Renal pelvis (tissue), 12 donors: ENCODE measurements at places on chromosomes 3 and 15. TPM values are rescaled to one million over a fixed set of nuclear protein-coding genes. Genes with fewer than 3 reads are reported as not detected.

DNA sequence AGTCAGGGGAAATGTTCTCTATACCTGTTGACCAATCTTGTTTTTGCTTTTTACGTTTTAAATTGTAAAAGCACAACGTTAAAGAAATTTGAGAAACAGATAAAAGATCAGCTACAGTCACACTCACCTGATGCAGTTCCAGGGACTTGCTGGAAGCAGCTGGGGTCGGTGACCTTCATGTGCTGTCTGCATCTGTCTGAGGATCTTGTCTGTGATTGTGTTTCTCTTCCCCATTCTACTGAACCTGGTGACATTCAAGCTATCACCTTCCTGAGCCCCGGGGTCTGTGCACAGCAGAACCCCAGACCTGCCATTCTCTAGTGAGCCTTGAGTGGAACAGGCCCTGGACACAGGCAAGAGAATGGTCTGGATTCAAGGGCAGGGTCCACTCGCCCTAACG lies 66.4 kb upstream of the SIAH2 start:
- DNase-seq: no peak

SCAANT1 gene
- polyA plus RNA-seq: 2.3 TPM

GRCh38 chr3:52277071-52277964 lies 1.1 kb downstream of the WDR82 start:
- no peak for DNase-seq

GRCh38 chr3:174083706-174084105 lies 686.2 kb downstream of the NLGN1 start:
- DNase-seq: no peak

DNA sequence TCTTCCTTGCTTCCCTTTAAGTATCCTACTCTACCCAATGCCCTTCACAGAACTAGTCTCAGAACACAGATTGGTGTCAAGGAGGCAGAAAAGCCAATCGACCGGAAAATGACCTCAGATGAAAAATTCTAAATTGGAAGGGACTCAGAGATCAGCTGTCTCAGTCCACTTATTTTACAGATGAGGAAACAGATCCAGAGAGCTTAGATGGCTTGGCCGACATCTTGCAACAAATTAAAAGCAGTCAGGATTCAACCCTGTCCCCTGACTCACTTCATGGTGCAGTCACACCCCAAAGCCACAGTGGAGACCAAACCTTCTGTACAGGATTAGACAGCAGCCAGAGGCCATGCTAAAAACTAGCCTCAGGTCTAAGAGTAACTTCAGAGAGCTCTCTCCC lies 169.3 kb upstream of the BHLHE40 start:
- no peak for DNase-seq

DNA sequence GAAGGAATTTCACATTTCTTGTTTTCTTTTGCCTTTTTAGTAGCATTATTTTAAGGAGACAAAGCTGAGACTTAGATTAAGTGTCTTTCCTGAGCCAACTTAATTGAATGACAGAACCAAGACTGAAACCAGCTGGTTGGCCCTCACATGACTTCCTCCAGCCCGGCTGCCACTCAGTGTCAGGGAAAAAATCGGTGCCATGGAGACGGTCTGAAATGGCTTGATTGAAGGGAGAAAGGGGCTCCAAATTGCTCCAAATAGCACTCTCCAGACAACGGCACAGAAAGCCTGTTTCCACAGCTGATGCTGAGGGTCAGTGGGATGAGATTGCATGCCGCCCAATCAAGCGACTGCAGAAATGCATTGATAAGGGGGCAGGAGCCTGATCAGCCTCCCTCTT lies 475.2 kb upstream of the IL12A start:
- DNase-seq: no peak

DNA sequence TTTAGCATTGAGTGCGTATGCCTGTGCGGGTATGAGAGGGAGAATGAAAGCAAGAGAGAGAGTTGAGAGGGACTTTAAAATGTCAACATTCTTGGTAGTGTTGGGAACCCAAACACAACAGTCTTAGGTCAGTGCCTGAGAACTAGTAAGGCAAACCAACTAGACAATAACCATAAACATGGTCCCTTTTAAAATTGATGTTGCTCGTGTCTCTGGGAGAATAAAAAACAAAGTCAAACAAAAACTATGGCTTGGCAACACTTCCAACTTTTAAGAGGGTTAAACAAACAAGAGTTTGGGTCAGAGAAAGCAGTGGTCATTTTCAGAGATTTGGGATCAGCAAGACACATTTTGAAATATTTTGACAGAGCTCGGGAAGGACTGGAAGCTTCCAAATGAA lies 146.7 kb upstream of the THBS1 start:
- peak; percentile 77 for DNase-seq

- no peak for DNase-seq
These were observed 229.8 kb downstream of the LPP start for GRCh38 chr3:188383748-188384147.

MRAS gene
- 30.8 TPM for polyA plus RNA-seq

AMIGO3 gene
- 2.7 TPM for polyA plus RNA-seq

GRCh38 chr3:177597311-177598096 lies 400.2 kb upstream of the TBL1XR1 start:
- DNase-seq: peak; percentile 75

- DNase-seq: no peak
These were observed 84.4 kb downstream of the BTD start for GRCh38 chr3:15685927-15686326.

DNA sequence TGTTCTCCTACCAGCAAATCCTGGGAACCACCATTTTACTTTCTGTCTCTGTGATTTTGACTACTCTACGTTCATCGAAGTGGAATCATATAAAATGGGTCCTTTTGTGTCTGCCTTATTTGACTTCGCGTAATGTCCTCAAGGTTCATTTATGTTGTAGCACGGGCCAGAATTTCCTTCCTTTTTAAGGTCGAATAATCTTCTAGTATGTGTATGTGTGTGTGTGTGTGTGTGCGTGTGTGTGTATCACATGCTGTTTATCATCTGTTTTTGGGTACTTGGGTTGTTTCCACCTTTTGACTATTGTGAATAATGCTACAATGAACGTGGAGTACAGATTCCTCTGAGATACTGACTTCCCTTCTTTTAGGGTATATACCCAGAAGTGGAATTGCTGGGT lies 35.3 kb downstream of the STARD5 start:
- no peak for DNase-seq

GRCh38 chr15:101456057-101456739 lies 33.3 kb downstream of the PCSK6 start:
- no peak for DNase-seq

CPNE4 gene
- 0.62 TPM for polyA plus RNA-seq

- no peak for DNase-seq
These were observed 16.1 kb upstream of the IL1RAP start for GRCh38 chr3:190497811-190498210.

GRCh38 chr3:107468782-107469181 lies 54.0 kb upstream of the BBX start:
- DNase-seq: no peak
